GM12891 (cell line): ENCODE measurements at places on chromosomes 4 and X.

- DNase-seq = no peak
These were observed 100.5 kb downstream of the PTCHD1 start for GRCh38 chrX:23435108-23435507.

GRCh38 chr4:113582737-113583136 lies 178.8 kb downstream of the CAMK2D start:
- DNase-seq = no peak

GRCh38 chr4:41569961-41570360 lies 32.0 kb downstream of the LIMCH1 start:
- DNase-seq = no peak

DNA sequence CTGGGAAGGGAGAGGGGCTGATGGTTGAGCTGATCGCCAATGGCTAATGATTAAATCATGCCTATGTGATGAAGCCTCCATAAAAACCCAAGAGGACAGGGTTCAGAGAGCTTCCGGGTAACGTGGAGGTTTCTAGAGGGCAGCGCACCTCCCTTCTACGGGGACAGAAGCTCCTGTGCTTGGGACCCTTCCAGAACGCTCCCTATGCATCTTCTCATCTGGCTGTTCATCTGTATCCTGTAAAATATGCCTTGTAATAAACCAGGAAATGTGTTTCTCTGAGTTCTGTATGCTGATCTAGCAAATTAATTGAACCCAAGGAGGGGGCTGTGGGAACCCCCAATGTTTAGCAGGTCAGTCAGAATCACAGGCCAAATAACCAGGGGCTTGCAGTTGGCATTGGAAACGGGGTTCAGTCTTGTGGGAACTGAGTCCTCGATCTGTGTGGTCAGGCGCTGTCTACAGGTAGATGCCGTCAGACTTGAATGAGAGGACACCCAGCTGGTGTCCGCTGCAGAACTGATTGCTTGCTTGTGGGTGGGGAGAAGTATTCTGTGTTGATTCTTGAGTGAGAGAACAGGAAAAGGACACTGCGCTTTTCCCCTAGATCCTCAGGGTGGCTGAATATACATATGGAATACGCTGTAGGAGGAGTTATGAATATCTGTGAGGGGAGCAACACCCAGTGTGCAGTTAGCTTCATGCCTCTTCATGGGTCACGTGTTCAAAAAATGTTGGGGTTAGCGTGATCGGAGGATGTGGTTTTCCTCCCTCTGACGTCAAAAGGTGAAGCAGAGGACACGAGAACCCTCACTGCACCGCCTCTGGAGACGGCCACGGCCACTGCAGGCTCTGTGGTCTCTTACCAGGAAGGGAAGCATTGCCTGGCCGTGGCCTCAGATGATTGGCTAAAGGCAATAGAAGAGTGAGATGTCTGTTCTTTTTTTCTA lies 29.2 kb downstream of the HTT-AS start:
- no peak for DNase-seq

GRCh38 chr4:40280586-40280985 lies 54.5 kb upstream of the CHRNA9 start:
- DNase-seq = no peak

GRCh38 chr4:183445097-183445428 lies 627 bp downstream of the CDKN2AIP start:
- DNase-seq = peak; percentile 41

DNA sequence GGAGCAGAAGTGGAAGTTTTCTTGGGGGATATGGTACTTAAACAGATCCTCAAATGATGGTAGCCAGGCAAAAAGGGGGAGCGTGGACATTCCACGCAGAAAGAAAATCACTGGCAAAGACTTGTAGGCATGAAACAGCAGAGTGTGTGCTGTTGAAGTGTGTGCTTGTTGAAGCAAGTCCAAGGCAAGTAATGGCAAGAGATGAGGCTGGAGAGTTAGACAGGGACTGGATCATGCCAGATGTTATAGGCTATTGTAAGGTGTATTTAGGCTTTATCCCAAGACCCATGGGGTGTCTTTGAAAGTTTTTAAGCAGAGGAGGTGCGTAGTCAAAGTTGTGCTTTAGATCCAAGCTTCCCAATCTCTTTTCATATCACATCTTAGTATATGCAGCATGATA lies 124.5 kb downstream of the MBNL3 start:
- no peak for DNase-seq

DNA sequence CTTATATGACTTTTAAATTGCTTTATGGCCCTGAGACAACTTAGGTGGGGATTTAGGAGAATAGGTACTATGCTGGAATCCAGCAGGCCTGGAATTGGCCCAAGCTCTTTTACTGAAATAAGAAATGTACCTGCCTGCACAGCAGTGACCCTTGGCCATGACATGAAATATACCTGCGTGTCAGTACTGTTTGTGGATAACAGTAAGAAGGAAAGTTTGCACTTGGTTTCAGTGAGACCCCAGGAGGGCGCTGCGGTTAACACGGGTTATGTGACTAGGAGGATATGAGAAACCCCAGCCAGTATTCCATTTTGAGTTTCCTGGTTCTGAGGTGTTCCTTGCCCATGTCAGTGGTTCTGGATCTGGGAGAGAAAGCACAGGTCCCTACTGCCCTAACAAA lies 5.3 kb downstream of the MTM1 start:
- no peak for DNase-seq

DNA sequence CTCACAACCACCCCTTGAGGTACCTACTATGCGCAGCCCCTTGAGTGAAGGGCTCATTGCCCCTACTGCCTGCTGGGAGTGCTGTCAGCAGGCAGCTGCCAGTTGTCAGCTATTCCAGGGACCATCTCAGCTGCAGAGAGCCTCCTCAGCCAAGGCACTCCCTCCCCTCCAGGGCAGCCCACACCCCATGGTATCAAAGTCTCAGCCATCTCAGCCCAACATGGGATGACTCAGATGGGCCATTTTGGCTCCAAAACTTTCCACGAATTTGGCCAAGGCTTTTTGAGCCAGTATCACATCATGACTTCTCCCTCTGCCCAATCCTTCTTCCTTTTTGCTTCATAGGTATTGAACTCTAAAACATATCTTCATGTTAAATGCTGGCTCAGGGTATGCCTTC lies 61.4 kb upstream of the MAP3K15 start:
- no peak for DNase-seq

DNA sequence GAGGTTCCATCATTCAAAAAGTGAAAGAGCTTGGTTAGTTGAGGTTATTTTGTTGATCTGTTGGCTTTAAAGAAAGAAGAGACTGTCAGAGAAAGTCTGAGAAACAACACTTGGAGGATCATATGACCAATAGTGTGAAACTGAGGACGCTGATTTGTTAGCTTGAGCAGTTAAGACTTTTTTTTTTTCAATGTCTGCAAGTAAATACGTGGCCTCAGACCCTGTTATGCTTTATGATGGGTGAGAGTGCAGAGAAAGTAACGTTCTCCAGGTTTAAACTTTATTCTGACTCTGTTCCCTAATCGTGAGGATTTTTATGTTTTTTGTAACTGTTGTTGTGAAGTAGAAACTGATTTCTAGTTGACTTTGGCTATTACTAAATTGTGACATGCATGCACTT lies 45.9 kb downstream of the GAB1 start:
- no peak for DNase-seq

DNA sequence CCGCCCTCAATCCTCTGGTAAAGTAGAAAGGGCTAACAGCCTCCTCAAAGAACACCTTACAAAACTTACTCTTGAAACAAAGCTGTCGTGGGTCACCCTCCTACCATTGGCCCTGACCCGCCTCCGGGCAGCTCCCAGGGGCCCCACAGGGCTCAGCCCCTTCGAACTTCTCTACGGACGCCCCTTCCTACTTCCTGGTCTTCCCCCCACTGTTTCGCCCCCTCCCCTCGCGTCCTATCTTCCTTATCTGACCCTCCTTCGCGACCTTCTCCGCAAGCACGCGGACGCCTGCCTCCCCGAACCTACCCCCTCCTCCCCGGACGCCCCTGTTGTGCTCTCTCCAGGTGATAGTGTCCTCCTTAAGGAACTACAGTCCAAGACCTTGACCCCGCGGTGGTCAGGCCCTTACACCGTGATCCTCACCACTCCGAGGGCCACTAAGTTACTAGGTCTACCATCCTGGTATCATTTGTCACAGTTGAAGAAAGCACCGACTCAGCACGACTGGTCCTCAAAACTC lies 963.1 kb downstream of the RPA4 start:
- no peak for DNase-seq

- no peak for DNase-seq
These were observed 2358.0 kb downstream of the PCDH7 start for GRCh38 chr4:33078145-33078544.

- no peak for DNase-seq
These were observed 32.9 kb downstream of the HTT-AS start for GRCh38 chr4:3041192-3042142.

DNA sequence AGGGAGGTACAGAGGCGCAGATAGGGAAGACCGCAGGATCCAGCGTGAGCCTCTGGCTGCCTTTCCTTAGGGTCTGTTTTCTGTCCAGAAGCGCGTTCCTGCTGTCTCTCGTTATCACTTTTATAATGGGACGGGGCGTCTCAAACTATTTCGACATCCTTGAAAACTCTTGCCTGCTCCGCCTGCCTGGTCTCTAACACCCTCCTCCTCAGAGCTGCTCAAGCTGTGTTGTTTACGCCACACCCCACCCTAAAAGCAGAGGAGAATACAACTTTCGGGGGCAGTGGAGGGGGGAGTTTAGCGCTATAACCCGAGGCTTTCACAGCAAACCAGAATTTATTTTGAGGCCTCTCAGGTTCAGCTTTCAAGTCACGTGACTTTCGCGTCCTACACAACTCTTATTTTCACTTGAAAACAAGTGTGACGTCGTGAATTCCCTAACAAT lies 646 bp upstream of the FAM3A start:
- no peak for DNase-seq

- no peak for DNase-seq
These were observed at the start of gene TMEM156 for GRCh38 chr4:39032218-39033085. Gene TMEM156, minus strand, starts transcription at chr4:39032409. Its CDS starts 96 bp downstream, at chr4:39032313.

DNA sequence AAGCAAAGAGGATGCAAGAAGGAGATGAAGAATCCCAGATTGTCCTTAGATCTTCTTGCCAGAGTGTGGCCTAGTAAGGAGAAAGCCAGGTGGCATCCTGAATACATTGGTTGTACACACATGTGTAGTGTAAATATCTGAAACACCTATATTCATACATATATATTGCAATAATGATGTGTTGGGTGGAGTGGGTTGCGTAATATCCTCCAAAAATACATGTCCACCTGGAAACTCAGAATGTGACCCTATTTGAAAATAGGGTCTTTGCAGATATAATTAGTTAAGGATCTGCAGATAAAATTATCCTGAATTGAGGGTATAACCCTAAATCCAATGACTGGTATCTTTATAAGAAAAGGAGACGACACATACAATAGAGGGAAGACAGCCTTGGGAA lies 216.3 kb downstream of the NLGN4X start:
- DNase-seq = no peak

DNA sequence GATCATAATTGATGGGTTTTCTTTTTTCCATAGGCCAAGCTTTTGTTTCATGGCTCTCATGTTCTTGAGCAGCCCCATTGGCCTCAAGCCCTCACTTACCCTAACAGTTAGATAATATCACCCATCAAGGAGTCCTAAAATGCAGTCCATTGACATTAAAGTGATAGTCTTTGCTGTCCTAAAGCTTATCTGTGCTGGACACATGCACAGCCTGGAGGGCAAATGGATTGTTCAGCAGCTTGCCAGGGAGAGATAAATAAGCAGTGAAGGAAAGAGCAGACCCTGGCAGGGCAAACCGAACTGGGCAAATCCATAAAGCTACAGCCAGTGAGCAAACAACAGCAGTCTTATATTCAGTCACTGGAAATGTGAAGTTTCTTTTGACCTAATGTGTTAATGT lies 199.6 kb upstream of the MID1 start:
- DNase-seq = no peak

DNA sequence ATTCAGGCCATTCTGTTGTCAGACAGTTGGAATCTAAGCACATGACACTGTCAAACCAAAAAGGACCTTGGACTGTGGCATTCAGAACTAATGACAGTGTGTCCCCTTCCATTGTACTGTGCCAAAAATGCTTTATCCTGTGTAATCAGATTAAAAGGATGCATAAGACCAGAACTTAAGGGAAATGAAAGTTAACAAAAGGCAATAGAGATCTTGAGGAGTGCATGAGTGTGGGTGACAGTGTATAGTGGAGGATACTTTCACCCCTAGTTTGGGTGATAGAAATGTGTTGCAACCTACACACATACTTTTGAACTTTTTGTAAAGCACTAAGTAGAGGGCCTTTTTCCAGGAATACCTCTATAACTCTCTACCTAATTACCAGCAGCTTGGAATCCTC lies 4.5 kb downstream of the CYSLTR1 start:
- DNase-seq = no peak

- DNase-seq = no peak
These were observed 10.2 kb downstream of the VEGFD start for GRCh38 chrX:15373976-15374375.

DNA sequence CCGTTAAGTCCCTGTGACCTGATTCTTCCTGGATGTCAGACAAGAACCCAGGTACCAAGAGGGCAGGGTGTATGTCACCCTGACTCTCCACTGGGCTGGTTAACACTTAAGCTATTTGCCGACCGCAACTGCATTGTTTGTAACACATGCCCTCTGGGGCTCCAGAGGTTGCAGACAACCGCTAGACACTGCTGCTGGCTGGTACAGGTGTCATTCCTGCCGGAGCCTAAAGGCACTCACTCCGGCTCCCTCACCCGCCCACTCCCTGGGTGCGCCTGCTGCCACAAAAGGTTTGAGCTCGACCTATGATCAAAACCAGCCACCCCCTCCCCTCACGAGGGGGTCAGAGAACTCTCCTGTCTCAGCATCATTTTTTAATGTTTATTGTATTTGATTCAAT lies 208.2 kb downstream of the FAT4 start:
- DNase-seq = no peak

DNA sequence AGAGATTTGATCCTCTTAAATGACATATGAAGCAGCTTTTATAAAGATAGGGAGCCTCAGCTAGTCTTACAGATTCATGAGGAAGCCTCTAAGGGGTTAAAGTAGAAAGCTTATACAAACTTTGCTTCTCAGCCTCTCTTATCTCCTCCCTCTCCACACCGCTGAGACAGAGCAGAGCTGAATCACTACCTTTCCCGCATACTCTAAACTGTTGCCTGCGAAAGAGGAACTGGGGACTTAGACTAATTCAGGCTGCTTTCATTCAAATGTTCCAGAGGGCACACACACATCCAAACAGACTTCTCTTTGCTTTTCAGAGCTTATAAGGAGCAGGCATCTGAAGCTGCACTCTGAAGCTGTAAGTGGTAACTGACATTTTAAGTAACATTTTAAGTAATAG lies at the start of gene SERTM2:
TSS of gene SERTM2 (plus strand) at position 169 of the 400 bp plus-strand sequence. CDS start 7,213 bp downstream, outside the sequence.
- no peak for DNase-seq

GRCh38 chr4:76434901-76435527 lies at the start of gene SHROOM3:
Gene SHROOM3, plus strand, starts transcription at chr4:76435229. Its CDS starts 824 bp downstream, at chr4:76436053.
- DNase-seq = no peak
